Fibroblast of lung (primary cell): ENCODE measurements at places on chromosomes 2 and 18. TPM values are rescaled to one million over a fixed set of nuclear protein-coding genes. Genes with fewer than 3 reads are reported as not detected.

The RGPD4 gene
- under 0.01 TPM in 1 of 2 replicates, not detected in the other for total RNA-seq

The CTDP1 gene
- total RNA-seq = 20.5 and 24.8 TPM in 2 replicates

The PDE1A gene
- total RNA-seq = 6.7 and 7.1 TPM in 2 replicates

GRCh38 chr2:191280834-191281756 lies 35.9 kb downstream of the MYO1B start:
- no peak overlapping the region for H3K27ac ChIP-seq
- no peak for DNase-seq
- no peak overlapping the region for H3K4me3 ChIP-seq
- H3K27me3 ChIP-seq = no peaks in the 10 kb centered on the region

DNA sequence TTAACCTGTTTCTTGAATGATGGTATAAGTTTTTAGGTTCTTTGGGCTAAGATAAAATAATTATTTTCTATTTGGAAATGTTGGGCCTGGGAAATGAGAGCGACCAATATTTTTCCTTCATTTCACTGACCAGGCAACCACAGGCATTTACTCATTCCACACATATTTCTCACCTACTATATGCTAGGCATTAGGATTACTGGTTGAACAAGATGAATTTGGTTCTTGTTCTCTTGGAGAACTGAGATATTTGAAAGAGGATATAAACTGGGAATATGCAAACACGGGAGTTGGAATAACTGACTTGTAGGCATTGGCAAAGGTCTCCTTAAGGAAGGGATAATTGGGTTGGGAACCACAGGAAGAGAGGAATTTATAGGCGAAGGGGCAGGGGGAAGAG lies 3.9 kb upstream of the MYL1 start:
- H3K27ac ChIP-seq = no peak overlapping the region
- peak; percentile 65 for DNase-seq
- no peaks in the 10 kb centered on the region for H3K27me3 ChIP-seq
- H3K4me3 ChIP-seq = no peak overlapping the region
- no peaks in the 10 kb centered on the region for H3K36me3 ChIP-seq
- H3K4me1 ChIP-seq = no peaks in the 10 kb centered on the region
